ENCODE measurements at places on chromosomes 7 and 10.

DNA sequence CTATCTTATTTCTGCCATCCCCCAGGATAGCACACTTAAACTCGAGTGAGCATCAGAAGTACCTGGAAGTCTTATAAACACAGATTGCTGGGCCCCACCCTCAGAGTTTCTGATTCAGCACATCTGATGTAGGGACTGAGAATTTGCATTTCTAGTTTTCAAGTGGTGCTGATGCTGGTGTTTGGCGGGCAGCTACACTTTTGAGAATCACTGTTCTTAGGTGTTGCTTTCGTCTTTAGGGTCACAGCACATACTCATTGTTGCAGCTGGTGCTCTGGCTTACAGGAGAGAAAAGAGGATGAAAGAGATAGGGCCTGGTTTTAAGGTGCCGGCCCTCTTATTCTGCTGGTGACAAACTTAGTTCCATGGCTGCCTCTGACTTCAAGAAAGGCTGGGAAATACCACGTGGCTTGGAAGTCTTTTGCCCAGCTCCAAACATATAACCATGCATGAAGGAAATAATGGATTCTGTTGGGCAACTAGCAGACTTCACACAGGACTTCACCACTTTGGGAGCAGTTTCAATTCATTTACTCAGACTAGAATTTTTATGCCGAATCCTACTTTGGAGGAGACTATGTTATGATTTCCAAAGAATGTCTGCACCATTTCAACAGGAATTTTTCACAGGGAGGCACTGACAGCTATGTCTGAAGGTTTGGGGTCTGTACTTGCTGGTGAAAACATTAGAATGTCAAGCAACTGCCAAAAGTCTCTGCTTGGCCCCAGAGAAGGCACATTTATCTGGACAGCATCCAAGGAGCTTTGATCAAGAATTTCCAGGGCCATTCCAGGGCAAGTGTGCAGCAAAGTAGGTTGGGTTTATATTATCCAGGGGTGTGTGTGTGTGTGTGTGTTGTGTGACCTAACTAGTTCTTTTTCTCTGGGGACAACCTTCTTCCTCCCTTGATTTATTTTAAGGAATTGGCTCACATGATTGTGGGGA, 6.9 kb upstream of the MINDY4 start:
- no peak for DNase-seq

GRCh38 chr10:36092116-36092515, 450.0 kb upstream of the FZD8 start:
- DNase-seq = no peak

- DNase-seq = no peak
Measured at GRCh38 chr7:37635346-37635745, 48.2 kb upstream of the GPR141 start.

GRCh38 chr7:87347664-87348063, 2.2 kb downstream of the CROT start:
- DNase-seq = no peak

GRCh38 chr10:50382576-50383023, 131.3 kb upstream of the ASAH2 start:
- DNase-seq = no peak
